ENCODE measurements at places on chromosomes 2 and 18.

- DNase-seq: no peak
Observed at GRCh38 chr2:231399046-231399852, 3.7 kb downstream of the B3GNT7 start.

GRCh38 chr18:68623342-68623741 is 91.6 kb downstream of the TMX3 start:
- peak; percentile 79 for DNase-seq

GRCh38 chr2:221426929-221427328 is 145.2 kb downstream of the EPHA4 start:
- DNase-seq: no peak

DNA sequence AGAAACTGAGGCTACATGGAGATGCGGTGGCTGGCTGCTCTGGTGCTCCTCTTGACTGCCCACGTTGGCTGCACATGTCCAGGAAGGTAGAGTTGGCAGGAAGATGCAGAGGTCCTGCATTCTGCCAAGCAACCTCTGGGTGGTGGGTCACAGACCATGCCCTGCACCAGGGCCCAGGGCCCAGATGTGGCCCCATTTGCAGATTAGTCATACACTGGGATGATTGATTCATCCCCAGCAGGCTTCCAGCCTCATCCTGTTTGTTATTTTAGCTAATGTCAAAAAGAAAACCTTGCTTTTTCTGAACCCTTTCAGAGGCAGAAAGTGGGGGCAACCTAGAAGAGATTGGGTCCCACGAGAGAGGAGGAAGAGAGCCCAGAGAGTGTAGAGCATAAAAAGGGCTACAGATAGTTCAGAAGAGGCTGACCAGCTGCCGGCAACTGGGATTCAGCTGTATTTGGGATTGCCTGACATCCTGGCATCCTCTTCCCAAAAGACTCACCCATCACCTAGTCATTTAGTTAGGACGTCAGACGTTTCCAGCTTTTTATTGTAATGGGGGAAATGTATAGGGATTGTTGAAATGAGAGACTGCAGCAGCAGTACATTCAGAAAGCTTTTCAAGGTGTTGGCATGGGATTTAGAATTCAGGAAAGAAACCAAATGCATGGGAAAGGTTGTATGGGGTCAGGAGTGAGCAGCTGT is 101.9 kb downstream of the CTIF start:
- no peak for DNase-seq

GRCh38 chr2:227785293-227785692 is 28.3 kb upstream of the CCL20 start:
- no peak for DNase-seq

DNA sequence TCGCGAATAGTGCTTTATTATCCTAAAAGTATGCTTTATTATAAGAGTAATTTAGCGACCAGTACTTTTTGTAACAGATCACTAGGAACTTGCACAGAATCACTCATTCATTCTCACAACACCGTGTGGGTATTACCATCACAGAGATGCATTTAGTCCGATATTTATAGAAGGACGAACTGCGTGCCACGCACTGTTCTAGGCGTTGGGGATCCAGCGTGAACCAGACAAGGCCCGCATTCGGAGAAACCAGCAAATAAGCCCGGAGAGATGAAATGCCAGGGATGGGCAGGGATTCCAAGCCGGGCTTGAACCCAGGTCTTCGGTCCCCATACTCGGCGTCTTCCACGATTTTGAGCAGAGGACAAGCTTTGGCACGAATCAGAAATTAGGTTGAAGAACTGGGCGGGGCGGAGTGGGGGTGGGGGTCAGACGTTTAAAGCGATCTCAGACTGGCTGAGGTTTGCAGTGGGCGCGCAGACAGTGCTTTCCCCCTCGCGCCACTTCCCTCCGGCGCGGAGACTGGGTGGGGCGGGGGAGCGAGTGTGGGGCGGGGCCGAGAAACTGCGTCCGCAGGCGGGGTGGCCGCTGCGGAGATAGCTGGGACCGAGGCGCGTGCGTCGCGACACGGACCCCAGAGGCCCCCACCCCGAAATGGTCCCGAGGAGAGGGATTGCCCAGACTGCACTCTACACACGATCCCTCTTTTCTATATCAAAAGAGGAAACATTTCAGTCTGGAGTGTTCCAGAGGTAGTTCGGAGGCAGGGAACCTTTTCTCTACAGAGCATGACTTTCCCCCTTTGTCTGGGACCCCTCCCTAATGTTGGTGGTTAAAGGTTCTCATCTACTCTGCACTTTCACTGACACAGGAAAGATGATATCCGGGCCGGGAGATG is 1.1 kb upstream of the CXCR4 start:
- DNase-seq: peak; percentile 27

- no peak for DNase-seq
Observed at GRCh38 chr2:202410092-202410491, 34.0 kb downstream of the BMPR2 start.

DNA sequence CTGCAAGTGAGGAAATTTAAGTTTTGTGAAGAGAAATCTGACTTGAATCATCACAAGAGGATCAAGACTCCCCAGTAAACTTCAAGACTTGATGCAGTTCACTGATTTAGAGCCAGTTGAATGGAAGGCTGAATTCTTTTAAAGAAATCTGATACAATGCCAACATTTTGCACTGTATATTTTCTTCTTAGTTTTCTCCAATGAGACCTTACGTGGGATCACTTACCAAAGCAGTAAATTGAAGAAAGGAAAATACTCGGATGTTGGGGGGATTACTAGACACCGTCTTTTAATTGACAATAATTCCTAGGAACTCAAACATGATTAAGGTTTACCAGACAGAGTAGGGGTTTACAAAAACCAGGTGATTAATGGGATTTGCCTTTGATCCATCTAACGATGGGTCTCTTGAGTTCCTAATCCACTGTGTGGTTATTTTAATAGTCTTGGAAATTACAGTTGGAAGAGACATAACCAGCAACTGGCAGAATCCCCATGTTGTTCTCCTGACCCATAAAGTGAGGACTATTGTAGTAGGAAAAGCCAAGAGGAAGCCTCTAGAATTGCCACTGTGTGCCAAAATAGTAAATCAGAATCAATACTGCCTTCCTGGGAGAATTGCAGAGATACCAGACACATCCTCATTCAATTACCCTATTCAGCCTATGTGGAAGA is 354.5 kb downstream of the PID1 start:
- no peak for DNase-seq

- DNase-seq: no peak
Observed at GRCh38 chr18:59744271-59744721, 47.1 kb upstream of the CCBE1 start.

DNA sequence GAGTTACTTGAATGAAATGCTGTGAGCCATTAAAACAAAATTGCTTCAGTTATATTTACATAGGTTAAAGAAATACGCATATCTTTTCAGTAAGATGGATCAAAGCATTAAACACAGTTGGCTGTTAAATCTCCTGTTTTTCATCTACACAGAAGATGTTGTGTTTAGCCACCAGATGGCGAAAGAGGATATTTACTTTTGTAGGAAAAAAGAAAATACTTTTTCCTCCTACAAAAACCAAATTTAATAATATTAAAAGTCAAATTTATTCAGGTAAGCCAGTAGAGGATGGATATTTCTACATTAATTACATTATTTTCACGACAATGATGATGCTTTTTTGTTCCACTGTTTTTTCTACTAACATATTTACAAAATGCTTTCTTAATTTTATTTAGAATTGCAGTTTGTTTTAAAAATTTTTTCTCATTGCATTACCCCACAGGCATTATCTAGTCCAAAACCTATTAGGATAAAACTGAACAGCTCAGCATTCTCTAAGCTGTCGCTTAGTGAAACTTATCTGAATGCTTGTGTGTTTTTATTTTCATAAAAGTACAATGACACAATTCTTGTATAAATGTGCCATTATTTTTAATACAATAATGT is 173.7 kb downstream of the ASXL3 start:
- DNase-seq: peak; percentile 69

GRCh38 chr18:74623047-74623816 is 25.6 kb downstream of the ZNF407 start:
- DNase-seq: peak; percentile 16

DNA sequence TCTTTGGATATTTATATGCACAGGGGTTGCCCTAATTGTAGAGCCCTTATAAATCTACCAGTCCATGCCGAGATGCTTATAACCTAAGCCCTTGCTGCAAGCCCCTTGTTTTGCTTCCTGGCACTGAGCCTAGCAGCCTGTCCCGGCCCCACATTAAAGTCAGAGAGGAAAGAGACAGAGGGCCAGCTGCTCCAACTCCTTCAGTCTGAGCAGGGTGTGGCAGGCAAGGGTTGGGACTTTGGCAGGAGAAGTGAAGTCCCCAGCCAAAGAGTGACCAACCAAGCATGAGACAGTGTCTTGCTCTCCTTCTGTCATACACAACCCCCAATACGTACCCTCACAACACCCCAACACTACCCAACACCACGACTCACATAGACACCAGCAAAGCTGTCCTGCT is 54.7 kb upstream of the FZD7 start:
- no peak for DNase-seq

DNA sequence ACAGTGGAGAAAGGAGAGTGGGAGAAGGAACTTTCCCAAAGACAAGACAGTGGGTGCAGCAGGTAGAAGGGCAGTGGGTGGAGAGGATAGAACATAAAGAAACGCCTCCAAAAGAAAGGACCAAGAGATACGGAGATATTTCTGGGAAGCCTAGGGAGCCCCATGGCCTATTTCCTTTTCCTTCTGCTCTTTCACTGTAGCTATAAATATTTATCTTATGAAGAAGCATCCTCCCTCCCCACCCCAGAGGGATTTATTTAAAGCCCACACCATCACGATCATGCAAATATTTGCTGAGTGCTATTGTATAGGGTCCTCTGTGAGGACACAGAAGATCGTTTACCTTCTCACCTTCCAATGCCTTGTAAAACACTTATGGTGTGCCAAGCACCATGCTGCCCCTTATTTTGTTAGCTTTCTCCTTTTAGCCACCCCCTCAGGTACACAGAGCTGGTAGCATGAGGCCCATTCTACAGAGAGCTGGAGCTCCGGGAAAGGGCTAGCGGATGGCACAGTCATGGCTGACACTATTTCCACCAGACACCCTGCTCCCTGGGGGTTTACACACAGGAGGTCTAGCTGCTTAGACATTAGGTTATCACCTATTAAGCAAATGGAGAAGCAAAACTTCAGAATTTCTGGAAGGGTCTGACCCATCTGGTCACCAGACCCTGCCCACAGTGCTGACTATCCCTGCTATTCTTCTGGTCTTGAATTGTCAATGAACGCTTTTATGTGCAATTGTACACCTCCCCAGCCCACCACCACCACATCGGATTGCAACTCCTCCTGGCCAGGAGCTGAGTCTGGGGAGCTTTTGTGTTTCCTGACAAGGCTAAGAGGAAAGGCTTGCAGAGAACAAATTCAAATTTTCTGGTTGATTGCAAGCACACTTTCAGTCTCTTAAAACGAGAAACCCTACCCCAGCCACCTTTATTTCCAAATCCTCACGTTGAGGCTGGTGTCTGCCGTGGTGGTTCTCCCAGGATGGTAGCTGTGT is 91.8 kb upstream of the KLF7 start:
- DNase-seq: no peak

- DNase-seq: no peak
Observed at GRCh38 chr18:11176481-11176881, 27.1 kb upstream of the PIEZO2 start.

DNA sequence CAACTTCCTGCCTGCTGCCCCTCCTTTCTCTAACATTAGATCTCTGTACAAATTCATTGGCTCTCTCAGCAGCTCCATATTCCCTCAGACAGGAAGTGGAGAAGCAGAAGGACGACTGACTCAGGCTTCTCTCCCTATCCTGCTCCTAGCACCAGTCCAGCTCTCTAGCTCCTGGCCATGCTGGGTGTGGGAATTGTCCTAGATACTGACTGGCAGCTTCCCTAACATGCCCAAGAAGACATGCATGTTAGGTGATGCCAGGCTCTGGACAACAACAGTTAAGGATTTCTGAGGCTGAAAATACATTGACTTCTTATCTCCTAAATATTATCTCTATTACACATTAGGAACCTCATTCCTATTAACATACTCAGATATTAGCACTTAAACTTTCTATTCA is 292.9 kb downstream of the IKZF2 start:
- no peak for DNase-seq

- no peak for DNase-seq
Observed at GRCh38 chr2:11749646-11750349, 3.4 kb downstream of the LPIN1 start.

GRCh38 chr18:34707670-34708069 is 2.4 kb upstream of the DTNA start:
- no peak for DNase-seq

- DNase-seq: peak; percentile 73
Observed at GRCh38 chr18:51196118-51196810, 1.2 kb downstream of the MEX3C start.

DNA sequence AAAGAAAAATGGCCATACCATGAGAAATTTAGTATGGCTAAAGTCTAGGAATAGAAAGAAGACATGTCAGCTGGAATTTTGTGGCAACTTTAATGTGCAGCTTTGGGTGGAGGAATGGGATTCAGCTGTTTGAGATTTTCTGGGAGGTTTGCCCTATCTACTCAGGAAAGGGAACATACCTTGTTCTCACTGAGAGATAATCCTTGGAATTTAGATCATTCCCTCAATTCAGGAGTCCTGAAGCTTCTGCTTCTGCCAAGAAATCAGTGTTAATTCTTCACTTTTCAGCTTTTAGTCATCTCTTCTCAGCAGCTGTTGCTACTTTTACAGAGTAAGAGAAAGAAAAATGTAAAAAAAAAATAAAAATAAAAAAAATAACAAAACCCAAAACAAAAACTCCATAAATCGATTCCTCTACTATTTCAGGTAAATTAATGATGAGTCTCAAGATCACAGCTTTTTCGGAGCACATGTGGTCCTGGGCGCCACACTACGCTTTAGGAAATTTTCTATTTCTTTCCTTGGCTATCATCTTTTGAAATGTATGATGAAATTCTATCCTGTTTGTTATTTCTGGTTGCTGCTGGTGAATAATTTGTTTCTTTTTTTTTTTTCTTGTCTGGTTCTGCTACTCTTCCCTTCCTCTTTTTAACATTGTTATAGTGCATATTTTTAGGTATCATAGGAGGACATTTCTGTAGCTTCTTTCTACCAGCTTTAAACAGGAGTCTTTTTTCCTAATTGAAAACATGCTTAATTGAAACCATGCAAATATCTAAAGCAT is 18.9 kb upstream of the BAZ2B start:
- peak; percentile 4 for DNase-seq
